Right renal cortex interstitium (tissue), 3 donors: ENCODE measurements at places on chromosomes 6 and 20. TPM values are rescaled to one million over a fixed set of nuclear protein-coding genes. Genes with fewer than 3 reads are reported as not detected.

The PGC gene
- not detected for polyA plus RNA-seq

The FITM2 gene
- polyA plus RNA-seq: 8.2 TPM

DNA sequence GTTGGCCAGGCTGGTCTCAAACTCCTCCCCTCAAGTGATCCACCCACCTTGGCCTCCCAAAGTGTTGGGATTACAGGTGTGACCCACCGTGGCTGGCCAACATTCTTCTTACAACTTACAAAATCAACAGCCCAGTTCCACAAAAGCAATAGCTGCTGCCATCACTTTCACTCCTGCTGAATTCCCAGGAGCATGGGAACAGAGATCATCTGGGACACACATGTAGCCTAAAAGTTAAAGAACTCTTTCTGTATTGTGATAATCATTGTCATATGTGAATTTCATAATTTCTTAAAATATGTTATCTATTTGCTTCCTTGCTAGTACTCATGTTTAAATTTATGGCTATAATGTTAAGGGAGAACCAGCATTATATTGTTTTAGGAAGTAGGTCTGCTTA is 51.7 kb downstream of the NCOA6 start:
- DNase-seq: no peak

The SIRPD gene
- not detected for polyA plus RNA-seq

The APOBEC2 gene
- polyA plus RNA-seq: 0.46 TPM

- DNase-seq: no peak
These were observed 83.9 kb downstream of the MAP3K7 start for GRCh38 chr6:90502866-90503407.

DNA sequence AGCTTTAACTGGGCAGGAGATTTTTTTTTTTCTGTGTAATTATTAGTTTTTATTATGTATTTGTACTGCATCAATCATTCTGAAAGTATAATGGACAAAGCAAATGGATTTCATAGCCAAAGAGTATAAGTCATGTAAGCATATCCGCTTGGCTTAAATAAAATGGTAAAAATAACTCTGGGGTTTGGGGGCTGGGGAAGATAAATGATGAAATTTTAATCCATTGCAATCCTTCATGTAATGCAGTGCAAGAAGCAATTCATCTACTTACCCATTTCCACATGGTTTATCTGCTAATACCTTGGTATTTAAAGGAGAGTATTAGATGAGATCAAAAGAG is 781.4 kb downstream of the QKI start:
- DNase-seq: no peak

- DNase-seq: no peak
These were observed 205.6 kb downstream of the DTNBP1 start for GRCh38 chr6:15457121-15457650.

The SLC22A1 gene
- polyA plus RNA-seq: 0.35 TPM

DNA sequence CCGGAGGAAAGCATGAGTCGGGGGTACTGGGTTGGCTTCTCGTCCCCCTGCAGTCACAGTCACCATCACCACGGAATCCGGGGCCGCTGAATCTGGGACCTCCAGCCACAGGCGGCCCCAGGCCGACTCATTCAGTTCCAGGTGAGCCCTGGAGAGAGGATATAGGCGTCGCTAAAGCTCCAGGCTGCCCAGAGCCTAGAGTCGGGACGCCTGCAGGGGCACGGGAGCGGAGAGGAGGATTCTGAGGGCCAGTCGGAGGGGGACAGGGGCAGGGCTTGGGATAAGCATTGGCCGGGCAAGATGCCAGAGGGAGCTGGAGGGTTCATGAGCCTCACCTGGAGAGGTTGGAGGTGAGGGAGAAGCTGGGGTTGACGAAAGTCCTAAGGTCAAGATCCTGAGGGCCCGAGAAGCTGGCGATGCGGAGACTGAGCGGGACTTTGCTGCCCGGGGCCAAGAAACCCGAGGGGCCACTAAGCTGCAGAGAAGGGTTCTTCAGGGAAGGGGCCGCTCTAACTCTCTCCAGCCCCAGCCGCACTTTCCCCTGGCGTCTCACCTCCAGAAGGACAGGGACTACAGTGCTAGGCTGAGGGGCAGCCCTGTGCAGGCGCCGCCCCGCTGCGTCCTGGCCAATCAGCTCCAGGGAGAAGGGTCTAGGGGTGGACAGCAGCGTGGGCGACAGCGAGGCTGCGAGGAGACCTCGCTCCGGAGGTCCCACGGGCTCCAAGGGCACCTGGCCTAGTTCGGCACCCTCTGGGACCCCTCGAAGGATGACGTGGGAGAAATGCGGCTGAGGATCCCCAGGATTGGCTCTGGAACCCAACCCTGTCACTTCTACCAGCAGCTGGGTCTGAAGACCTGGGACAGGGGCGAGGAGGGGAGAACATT is 3.7 kb downstream of the SAPCD1 start:
- DNase-seq: no peak

The BAK1 gene
- polyA plus RNA-seq: 22.0 TPM

The PLCB1 gene
- 42.8 TPM for polyA plus RNA-seq

The RNF144B gene
- polyA plus RNA-seq: 18.9 TPM

The MATN4 gene
- 0.33 TPM for polyA plus RNA-seq

GRCh38 chr6:44771647-44772415 is 384.3 kb downstream of the CDC5L start:
- no peak for DNase-seq

DNA sequence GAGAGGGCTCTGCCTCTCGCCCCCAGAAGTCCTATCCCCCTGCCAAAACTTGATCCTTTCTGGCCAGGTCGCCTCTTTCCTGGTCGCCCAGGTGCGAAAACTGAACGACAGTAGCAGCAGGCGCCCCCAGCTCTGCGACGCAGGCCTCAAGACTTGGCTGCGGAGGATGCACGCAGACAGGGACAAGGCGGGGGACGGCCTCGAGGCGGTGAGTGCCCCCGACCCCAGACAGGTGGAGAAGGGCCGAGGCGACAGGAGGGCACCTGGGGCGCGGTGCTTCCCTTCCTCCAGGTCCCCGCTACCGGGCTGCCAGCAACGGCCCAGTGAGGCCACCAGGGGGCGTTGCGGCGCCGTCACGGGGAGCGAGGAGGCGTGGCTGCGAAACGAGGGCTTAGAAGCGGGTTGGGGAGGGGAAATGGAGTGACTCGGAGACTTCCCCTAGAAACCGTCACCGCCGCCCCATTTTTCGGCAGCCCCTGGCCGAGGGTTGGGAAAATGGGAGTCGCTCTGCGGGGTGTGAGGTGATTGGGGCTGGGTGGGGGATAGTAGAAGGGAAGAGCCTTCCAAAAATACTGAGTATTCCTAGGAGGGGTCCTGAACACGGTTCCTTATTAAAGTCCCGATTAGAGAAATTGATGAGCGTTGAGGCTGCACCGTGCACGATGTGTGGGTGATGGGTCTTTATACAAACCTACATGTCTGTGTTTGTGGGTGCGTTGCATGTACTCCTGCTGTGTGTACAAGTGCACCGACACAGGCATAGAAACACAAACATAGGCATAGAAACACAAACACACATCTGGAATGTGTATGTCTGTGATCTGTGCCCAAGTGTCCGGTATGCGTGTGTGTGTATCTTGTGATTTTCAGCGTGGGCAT is 44.6 kb downstream of the ARHGAP40 start:
- DNase-seq: peak; percentile 39

DNA sequence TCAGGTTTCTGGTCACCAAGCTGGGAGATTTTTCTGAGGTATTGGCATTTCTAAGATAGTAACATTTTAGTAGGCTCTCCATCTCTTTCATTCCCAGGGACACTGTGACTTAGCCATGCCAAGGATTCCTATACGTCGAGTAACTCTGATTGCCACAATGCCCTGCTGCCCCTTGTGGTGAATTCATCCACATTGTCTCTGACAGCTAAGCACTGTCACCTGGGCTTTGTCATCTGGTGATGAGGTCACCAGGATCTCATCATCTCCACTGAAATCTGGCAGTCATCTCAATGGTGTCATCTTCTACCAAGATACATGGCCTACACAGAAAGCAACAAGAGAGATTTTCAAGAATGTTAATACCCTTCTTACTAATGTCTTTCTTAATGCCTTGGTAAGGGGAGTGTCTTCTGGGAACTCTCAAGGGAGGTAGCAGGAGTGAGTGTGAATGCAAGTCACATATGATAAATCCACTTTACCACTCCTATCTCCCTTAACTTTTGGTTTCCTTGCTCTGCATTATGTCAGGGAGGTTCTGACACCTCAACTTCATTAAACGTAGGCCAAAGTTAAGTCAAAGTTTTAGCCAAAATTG is 246.7 kb downstream of the CD109 start:
- DNase-seq: no peak

DNA sequence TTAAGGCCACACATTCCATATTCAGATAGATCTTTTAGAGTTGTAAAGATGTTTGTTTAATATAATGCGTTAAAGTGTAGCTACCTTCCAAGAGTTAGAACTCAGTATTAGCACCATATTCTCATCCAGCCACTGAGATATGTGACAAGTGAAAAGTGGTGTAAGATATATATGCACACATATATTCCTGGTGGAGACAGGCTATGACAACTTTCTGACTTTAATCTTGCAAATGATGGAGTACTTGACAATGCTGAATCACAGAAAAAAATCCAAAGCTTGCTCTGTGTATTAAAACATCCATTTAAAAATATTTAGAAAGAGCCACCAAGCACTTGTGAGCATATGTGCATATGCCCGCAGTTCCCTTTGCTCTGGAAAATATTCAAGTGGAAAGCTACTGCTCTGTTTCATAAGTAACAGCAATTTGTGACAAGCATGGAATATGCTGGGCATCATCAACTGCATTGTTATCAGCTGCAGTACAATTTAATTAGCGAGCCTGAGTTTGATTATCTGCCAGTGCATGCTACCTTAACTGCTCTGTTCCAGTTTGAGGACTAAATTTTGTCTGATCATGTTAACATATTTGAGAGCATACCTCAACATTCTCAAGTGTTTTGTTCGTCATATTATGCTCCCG is 64.8 kb downstream of the VIP start:
- DNase-seq: no peak

DNA sequence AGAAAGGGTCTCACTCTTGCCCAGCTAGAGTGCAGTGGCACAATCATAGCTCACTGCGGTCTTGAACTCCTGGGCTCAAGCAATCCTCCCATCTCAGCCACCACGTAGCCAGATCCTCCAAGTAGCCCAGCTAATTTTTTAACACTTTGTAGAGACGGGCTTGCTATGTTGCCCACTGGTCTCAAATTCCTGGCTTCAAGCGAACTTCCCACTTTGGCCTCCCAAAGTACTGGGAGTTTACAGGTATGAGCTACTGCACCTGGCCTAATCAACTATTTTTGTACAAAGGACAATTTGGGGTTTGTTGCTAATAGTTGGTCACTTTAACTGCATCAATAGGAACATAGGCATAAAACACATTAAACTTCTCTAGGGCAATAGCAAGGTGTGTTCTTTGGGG is 29.9 kb upstream of the SYNCRIP start:
- no peak for DNase-seq

DNA sequence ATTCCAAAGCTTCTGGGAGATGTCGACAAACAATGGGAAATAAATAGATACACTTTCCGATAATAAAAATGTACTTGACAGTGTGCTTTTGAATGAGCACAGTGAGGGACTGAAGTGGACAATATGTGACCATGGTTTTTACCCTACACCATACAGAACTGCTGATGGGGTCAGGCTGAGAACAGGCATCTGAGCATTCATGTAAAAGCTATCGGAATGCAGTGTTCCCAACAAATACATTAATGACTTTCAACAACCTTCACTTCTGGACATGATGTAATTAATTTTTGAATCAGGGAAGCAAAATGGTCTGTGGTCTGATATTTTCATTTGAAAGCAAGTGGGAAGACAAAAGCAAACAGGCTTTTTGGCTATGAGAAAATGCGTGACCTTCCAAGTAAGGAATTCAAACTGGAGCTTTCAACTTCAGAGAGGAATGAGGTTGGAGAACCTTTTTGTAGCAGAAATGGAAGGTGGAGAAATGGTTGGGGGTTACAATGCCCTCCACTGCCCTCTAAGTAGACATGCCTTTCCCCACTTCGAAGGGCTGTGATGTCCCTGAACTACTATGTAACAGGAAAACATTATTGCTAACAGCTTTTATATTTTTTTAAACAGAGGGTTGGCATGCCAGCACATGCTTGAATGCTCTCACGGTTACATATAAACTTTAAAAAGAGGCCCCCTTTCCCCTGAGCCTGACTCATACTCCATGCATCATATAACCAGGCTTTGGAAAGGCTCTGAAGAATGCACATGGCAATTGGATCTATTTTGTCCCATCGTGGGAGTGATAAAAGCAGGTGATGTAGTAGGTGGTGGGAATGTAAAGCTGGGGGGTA is 203.5 kb upstream of the CITED2 start:
- no peak for DNase-seq

The NRSN1 gene
- polyA plus RNA-seq: 0.36 TPM

DNA sequence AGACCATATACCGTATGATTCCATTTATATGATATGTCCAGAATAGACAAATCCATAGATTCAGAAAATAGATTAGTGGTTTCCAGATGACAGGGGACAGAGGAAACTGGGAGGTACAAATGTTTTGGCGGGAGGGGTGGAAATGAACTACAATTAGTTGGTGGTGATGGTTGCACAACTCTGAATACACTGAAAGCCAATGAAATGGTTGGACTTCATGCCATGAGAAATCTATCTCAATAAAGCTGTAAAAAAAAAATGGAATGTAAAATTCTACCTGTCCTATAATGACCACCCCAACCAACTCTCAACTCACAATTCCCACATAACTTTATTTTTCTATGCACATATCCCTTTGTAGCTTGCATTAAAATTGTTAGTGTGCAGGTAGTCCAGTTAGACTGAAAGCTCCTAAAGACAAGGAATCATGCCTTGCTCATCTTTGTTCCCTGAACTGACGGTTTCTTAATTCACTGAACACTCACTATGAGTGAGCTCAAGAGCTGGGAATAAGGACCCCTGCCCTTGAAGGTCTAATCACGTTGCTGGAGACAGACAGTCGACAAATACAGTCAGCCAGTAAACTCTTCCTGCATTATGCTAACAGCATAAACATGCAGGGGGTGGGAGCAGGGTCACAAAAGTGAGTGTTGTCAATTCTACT is 1.4 kb downstream of the DCDC2 start:
- DNase-seq: no peak

The MRAP2 gene
- polyA plus RNA-seq: 2.6 TPM

DNA sequence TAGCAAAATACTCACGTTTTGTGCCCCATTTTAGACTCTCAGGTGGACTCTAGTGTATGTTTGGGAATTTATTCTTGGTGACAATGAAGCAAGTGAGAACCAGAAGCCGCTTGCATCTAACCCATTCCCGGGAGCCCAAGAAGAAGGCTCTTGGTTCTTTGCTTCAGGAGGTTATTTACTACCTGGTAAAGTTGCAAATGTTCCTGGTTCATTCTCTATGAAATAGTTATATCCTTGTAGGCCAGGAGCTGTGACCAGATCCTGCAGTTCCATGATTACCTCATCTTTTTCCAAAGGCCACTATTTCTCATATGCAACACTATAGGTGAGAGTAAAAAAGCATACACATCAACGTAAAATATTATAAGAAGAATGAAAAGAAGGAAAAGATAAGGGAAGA is 60.9 kb upstream of the FABP7 start:
- no peak for DNase-seq

DNA sequence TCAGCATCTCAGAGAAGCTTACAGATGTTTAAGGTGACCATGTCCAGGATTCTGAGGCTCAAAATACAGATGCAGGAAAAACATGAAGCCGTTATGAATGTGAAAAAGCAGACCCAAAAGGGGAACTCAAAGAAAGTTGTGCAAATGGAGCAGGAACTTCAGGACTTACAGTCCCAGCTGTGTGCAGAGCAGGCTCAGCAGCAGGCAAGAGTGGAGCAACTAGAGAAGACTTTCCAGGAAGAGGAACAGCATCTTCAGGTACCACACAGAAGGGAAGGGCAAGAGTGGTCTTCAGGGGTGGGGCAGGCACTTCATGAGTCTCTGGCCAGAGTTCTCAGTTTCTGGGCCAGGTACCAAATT is 15.2 kb downstream of the RNF8 start:
- DNase-seq: no peak

The SOX18 gene
- 5.6 TPM for polyA plus RNA-seq
